Stimulated activated naive CD8-positive, alpha-beta T cell treated with anti-CD3 and anti-CD28 coated beads, Interleukin-15, amount 100 ng/mL, for 72 hours (primary cell): ENCODE measurements at places on chromosomes 3 and 15.

GRCh38 chr3:12724794-12725193 is 34.3 kb downstream of the TMEM40 start:
- no peak for DNase-seq

DNA sequence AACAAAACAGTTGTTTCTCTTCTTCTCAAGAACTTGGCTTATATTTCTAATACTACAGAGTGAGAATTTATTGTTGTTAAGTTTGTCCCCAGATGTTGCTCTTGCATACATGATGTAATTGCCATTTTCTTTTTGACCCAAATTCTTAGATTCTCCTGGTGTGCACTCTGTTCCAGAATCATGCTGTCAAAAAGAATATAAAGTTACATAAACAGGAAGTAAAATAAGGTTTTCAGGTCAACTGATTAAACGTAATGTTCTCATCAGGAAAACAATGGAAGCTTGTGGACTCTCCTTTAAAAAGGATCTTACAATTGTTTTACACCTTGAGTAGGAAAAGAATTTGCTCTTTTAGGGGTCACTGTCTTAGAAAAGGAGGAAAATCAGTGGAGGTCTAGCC is 121.8 kb downstream of the ADAM10 start:
- DNase-seq, result no peak

DNA sequence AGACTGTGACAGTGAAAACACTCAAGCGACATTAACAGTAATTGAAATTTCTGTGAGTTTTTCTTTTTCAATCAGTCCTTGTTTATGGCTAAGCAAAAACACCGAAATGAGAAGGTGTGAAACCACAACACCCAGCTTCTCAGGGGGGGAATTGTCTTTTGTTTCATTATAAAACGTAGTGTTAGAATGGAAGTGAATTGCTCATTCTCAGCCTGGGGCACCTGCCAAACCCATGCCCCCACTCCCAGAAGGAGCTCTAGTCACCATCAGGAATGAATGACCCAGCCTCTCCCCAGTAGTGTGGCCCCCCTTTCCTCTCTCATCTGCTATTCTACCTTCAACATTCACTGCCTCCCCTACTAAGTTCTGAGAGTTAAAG is 185.8 kb upstream of the CFAP20DC start:
- peak; percentile 17 for DNase-seq

DNA sequence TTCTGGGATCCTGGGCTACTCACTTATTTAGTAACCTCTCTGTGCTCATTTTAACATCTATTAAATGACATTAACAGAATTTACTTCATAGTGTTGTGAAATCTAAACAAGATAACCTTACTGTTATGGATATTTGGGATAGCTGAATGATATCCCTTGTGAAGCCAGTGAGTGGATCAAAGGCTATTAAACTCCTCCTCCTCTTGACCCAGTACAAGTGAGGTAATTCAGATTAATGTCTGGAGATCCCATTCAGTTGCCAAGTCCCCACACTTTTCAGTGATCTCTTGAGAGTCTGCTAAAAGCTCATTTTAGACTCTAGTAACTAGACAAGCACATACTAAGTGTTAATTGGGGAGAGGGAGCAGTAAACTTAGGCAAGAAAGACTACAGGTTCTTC is 2.5 kb upstream of the ANKRD28 start:
- no peak for DNase-seq

DNA sequence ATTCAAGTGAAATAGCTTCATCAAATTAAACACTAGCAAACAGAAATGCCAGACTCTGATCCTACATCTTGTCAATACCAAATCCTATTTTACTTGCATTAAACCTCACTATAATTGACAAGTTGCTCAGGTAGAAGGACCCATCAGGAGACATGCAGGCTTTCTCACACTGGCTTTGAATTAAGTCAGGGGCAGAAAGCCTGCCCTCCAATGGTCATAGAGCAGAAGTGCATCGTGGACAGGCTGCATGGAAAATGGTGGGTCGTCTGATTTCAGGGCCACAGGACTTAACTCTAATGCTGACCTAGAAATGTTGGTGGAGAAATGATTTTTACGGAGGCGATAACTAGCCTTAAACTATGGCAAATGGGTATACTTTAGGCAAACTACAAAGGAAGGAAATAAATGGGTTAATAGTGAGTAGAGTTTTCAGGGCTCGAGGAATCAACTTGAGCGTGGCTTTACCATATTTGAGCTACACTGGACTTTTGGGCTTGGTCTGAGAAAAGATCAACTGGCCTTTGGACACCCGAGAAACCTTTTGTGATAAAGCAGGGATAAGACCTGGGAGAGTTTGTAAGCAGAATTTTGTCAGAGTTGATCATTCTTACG is 283.9 kb downstream of the GRM7 start:
- DNase-seq, result no peak

GRCh38 chr3:16048435-16049318 is 125.8 kb upstream of the GALNT15 start:
- DNase-seq, result peak; percentile 34

DNA sequence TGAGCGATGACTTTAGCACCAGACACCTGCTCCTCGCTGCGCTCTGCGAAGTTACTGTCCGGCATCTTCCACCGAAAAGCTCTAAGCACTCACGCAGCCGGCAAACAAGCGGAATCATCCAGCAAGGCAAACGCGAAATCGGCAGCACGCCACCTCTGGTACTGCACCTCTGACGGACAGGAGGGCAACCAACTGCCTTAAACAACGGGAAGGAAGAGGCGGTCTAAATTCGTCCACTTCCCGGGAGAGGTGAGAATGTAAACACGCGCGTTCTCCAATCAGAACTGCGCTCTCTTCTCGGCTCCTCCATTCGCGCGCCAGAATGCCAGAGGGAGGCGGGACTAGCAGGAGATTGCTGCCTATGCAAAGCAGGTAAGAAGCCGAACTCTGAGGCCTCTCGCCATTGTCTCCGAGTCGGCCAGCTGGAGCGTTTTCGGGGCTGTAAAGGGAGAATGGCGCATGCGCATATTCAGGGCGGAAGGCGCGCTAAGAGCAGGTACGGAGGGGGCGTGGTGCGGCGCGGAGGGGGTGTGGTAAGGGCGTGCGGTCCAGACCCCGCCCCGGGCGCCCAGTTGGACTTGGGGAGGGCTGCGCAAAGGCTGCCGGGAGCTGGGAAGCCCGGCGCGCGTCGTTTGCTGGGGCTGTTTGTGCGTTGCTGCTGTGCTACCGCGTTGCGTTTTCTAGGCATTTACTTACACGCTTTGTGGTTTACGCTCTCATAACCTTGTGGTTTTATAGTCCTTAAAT is at the start of the genes BTD and HACL1:
TSS of gene BTD (plus strand) at position 347 of the 747 bp plus-strand sequence. CDS start 33,695 bp downstream, outside the sequence.
TSS of gene HACL1 (minus strand) at position 171 of the 747 bp plus-strand sequence. CDS start at position 65, 106 bp downstream.
- DNase-seq, result peak; percentile 100

- DNase-seq, result no peak
Observed at GRCh38 chr3:148500881-148501280, 196.8 kb upstream of the AGTR1 start.

GRCh38 chr3:164737174-164737573 is 341.1 kb downstream of the SI start:
- DNase-seq, result no peak

GRCh38 chr15:92115834-92116233 is 262.3 kb downstream of the SLCO3A1 start:
- DNase-seq, result no peak

DNA sequence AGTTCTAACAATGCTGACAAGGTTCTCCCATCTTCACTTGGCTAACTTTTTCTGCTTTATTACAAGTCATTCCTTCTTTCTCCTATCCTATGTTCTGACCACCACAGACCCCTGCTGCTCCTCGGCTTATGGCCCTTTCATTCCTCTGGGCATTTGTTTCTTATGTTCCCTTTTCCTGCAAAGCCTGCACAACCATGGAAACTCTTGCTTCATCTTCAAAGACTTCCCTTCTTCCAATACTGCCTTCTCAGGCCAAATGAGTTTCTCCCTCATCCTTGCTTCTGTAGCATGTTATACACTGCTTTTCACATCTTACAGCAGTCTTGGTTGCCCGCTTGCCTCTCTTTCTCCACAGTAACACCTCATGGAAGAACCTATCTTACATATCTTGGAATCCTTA is 17.9 kb upstream of the ATOSA start:
- DNase-seq, result no peak

DNA sequence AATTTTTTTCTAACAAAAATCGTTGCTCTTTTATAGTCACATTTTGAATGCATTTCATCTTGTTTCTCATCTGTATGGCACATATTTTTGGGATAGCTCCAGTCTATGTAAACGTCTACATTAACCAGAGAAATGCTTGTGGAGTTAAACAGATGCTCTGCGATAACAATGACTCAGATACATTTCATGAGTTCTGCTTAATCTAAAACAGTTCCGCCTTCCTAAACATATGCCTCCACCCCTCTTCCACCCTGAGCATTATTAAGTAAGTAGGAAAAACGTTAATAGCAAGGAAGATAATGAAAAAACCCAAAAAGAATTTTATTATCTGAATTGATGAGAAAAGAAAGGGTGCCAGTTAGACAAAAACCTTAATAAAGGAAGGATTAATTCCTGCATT is 396.1 kb downstream of the TUSC7 start:
- DNase-seq, result no peak

GRCh38 chr3:66314455-66314854 is 93.7 kb downstream of the SLC25A26 start:
- DNase-seq, result no peak

GRCh38 chr3:18840535-18841137 is 307.7 kb upstream of the KCNH8 start:
- DNase-seq, result no peak

DNA sequence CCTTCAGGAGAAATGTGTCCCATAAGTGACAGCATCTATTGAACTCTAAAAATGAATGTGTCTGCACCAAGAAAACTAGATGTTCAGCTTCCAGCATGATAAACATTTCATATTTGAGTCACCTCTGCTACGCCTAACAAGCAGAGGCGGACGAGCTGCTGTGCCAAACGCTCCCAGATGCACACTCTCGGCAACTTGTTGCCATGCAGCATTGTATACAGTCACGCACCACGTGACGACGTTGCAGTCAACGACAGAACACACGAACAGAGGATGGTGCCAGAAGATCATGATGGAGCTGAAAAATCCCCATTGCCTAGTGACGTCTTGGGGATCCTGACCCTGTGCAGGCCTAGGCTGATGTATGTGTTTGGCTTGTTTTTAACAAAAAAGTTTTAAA is 137.5 kb downstream of the XXYLT1 start:
- DNase-seq, result no peak

- DNase-seq, result no peak
Observed at GRCh38 chr3:169298247-169298992, 365.1 kb downstream of the MECOM start.

DNA sequence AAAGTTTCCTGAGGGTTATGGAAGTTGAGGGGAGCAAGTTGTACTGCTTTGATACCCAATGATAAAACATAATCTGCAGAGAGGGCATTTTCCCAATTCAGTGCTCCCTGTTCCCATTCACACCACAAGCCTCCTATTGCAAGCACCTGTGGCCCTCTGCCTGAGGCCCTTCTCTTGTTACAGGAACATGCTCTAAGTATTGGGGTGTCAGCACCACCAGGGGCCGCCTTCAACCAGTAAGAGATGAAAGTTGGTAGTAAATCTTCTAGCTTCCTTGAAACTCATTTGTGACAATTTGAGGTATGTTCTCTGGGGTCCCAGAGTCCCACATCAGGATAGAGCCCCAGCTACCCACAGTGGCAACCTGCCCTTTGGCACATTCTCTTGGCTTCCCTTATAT is 265.4 kb upstream of the ARHGEF26 start:
- no peak for DNase-seq

GRCh38 chr3:178131801-178132200 is 404.4 kb upstream of the KCNMB2 start:
- no peak for DNase-seq
